ENCODE measurements at places on chromosomes 4 and X.
A peak's percentile ranks its signal among the peaks of the same experiment; 100 is the strongest.

DNA sequence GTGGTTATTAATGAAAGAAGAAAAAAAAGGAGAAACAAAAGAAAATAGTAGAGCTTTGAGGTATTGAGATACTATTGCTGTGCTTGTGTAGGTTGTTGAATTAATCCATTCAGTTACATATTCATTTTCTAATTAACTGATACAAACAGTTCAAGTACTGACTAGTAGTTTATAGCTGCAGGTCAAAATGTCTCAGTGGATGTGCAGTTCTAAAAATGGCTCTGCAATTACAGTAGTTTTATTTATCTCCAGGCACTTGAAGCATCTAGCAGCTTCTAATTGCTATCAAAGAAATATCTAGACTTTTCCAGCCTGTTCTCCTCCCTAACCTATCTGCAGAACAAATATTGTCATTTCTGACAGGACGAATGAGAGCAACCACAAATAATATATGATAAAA is 1887.7 kb upstream of the PCDH7 start:
- no peak for DNase-seq

- DNase-seq = no peak
These were observed 22.7 kb downstream of the RASGEF1B start for GRCh38 chr4:81449015-81449414.

DNA sequence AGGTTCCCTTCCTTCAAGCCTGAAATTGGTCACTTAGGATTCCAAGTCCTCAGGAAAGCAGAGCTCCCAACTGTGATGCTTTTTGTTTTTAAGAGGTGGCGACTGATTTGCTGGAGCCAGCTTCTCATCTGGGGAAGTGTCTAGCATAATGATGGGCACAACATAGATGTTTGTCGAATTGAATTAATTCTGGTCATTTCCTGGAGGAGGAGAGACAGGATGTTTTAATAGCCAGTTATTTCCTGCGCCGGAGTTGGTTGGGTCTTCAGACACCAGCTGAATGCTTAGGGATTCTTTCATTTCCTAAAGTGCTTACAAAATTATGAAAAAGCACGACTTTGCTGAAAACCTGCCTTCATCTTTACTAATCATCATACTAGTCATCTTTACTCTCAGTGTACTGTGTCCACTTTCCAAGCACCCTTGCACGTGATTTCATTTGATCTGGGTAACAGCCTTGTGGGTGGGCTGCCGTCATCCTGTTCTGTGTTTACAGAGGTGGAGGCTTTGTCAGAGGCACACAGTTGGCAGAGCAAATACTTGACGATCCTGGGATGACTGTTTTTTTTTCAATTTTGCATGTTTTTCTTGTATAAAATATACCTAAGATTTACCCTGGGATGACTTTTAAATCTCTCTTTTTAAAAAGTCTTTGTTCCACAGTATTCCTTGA is 49.5 kb downstream of the RGS12 start:
- DNase-seq = no peak

DNA sequence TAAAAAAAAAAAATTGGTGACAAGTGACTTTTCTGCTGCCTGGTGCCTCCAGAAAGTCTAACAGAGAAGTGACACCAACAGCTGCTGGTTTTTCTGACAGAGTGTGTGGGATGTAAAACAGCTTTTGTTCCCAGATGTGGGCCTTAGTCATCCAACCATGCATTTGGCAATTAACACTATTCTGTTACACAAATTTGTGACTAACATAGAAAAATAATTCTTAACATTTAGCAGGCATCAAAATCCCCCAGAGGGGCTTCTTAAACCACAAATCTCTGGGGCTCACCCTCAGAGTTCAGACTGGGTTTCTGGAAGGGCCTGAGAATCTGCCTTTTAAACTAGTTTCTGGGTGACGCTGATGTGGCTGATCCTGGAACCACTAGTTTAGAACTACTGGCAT is 100.5 kb upstream of the PCDH7 start:
- DNase-seq = no peak

DNA sequence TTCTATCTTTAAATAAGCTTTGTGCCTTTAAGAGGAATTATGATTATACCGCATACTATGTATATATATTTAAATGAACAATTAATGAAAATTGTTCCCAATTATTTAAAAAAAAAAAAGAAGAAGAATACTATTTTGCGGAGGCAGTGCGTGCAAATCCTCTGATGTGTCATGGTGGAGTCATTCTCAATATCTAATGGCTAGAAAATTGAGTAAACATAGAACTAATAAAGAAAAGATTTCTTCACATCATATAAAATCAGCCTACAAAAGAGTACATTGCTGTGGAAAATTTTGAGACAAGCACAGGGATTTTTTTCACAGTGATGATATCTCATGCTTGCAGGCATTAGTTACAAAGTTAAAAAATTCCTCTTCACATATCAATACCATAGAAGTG is 2.6 kb upstream of the EREG start:
- DNase-seq = no peak

DNA sequence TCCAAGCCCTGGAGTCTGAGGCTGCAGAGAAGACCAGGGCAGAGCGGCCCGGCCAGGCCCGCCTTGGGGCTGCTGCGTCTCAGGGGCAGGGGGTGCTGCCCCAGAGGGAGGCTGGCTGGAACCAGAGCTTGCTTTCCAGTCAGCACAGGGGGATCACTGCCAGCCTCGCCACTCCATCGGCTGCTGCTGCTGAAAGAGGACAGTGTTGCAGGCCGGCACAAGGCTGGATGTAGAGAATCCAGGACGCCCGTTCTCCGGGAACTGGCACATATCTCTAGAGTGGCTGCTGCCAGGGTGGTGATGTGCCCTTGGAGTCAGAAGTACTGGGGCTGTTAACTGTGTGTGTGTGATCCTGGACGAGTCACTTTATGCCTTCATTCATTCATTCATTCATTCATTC is 31.9 kb upstream of the SORCS2 start:
- DNase-seq = no peak

DNA sequence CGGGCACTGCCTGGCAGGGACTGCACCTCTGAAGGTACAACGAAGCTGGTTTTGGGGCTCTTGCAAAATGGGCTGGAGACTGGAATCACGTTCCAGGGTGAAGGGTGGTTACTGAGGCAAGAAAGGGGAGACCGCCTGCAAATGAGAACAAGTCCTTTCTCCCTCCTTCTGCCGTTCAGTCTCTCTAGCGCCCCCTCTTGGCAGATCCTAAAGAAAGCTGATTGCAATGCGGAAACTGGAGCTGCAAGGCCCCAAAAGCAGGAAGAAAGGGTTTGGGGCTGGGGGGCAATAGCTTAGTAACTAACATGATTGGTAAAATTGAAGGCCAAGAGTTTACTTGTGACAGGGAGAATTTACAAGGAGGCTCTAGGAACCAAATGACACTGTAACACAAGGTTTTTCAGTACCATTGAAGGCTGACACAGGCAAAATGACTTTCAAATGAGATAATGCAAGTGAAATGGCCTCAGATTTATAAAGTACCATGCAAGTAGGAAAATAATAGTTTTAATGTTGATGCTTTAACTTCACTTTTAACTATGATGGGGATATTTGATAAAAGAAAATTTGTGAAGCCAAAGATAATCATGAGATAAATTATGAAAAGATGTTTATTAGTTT is 222.7 kb upstream of the HAND2 start:
- DNase-seq = peak; percentile 35

DNA sequence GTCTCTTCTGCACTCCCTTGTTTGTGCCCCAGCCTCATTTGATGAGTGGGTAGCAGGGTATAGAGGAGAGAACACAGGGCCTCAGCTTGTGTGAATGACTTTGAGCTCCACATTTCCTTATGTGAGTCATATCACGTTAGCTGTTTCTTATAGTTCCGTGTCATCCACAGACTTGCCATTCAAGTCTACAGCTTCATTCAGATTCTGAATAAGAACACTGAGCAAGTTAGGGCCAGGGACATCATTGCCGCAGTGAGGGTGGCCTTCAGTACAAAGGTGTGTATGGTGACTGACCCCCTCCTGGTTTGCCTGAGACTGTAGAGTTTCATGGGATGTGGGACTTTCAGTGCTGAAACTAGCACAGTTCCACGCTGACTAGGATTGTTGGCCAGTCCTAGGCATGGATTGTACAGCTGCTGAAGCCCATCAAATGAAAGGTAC is 23.6 kb downstream of the KLF3 start:
- no peak for DNase-seq

GRCh38 chr4:54872261-54872660 is 214.5 kb downstream of the KIT start:
- DNase-seq = no peak

DNA sequence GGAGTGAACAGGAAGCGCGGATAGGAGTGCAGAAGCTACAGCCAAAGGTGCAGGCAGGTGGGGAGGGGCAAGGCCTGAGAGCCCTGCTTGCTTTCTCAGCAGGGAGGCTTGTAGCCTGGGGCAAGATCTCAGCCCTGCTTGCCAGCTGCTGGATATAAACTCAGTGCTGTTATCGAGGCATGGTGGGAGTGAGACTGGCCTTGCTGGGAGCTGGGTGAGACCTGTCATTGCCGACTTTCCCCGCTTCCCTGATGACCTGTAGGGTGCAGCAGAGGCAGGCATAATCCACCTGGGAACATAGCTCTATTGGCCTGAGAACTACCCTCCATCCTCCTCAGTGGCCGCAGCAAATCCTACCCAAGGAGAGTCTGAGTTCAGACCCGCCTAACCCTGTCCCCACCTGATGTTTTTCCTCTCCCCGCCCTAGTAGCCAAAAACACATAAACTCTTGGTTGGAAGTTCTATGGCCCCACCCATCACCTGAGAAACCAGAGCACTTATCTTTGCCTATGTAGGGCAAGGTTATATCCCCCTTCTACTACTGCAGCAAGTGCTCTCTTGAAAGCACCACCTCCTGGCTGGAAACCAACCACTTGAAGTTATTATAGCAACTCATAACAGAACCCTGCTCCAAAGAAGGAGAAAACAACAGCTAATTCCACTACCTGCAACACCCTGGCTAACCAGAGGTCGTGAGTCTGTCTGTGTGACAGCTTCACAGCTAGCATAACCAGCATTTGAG is 80.7 kb downstream of the FHIP1A start:
- DNase-seq = peak; percentile 38

DNA sequence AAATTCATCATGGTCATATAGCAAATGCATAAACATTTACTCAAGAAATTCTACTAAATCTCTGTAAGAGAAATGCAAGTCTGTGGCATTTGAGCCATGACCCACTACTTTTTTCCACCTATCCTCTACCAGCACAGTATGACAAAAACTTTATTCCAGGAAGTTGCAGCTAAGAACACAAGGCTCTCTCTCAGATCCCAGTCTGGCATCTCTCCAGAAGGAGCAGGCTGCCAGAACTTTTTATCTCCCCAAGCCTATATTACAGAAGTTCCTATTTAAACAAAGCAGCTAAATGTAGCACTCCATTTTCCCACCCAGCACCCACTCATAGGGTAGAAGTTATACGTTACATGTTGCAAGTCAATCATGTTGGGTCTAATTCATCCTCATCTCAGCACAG is 49.3 kb upstream of the EPGN start:
- DNase-seq = no peak

GRCh38 chrX:150982235-150982787 is 824 bp upstream of the HMGB3 start:
- no peak for DNase-seq

DNA sequence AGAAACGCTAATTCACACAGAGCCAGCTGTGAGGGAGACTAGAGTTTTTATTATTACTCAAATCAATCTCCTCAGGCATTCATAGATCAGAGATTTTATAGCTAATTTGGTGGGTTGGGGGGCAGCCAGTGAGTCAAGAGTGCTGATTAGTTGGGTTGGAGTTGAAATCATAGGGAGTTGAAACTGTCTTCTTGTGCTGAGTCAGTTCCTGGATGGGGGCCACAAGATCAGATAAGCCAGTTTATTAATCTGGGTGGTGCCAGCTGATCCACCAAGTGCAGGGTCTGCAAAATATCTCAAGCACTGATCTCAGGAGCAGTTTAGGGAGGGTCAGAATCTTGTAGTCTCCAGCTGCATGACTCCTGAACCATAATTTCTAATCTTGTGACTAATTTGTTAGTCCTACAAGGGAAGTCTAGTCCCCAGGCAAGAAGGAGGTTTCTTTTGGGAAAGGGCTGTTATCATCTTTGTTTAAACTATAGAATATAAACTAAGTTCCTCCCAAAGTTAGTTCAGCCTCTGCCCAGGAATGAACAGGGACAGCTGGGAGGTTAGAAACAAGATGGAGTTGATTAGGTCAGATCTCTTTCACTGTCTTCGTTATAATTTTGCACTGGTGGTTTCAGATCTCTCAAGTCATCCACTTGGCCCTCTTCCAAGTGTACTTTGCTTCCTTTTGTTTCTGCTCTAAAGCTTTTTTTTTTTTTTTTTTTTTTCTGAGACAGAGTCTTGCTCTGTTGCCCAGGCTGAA is 5.4 kb upstream of the NAA11 start:
- no peak for DNase-seq

DNA sequence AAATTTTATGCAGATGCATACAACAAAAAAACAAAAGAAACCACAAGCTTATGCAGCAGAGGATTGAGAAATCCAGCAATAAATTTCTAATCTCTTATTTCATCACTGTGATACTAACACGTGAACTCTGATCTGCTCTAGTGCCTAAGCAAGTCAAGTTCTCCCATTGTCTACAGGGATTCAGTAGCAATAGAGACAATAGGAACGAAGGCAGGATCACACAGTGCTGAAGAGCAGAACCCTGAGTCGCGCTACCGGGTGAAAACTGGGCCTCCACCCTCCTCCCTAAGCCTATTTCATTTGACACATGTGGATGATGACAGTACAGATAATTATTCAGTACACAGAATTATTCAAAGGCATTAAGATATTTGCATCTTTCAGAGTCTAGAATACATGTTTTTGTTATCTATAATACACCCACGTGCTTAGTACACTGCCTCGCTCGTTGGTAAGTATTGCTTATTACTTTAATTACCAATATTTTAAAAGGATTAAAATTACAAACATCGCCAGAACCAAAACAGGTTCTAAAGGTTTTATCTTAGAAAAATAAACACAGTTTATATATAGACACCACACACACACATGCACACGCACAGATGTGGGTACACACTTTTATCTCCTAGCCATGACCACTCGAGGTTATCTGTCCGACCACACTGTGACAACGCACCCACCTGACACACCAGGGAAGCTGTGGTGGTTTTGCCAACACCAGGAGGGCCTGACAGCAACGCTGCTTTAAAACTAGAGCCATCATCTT is 60.1 kb downstream of the RFC1 start:
- DNase-seq = no peak

- peak; percentile 87 for DNase-seq
These were observed 22.9 kb upstream of the CWH43 start for GRCh38 chr4:48963042-48963679.

DNA sequence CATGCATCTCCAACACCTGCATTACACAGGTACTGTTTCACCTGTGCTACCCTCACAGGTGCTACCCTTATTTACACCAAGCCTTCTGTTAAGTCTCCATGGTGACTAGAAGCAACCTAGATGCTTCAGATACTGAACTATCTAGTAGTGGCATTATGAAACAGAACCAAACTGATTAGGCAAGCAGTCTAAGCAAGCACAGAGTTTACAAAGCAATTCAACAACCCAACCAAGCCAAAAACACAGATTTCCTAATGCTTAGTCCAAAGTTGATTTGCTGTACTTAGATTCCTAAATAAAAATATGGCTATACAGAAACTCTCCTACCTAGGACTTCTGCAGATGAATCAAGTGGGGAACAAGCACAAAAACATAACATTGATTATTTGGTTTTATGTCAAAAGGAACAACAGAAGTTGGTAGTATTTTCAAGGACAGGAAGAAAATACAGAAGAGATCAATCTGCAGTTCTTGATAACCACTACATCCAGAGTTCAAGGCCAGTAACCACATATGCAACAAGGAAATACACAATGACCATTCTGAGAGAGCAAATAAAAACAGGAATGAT is 3.2 kb downstream of the TAPT1 start:
- no peak for DNase-seq

Data from T47D (cell line).